ENCODE measurements at places on chromosomes 11 and 22.

GRCh38 chr22:32677876-32678275, 123.6 kb upstream of the TIMP3 start:
- no peak for DNase-seq

DNA sequence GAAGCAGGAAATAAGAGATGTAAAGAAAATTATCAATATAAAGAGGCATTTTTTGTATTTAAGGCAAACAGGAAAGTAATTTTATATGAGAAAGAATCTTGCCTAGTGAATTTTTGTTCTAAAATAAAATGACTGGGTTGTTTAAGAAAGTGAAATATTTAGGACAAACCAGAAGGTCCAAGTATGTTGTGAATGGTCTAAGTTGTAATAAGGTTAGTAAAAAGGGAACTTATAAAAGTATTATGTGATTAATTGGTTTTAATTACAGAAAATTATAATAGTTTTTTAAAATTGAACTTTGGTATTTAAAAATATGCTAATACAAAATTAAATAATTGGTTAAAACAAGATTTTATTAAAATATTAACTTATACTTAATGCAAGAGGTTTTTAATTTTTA, 26.6 kb upstream of the EI24 start:
- DNase-seq, result no peak

DNA sequence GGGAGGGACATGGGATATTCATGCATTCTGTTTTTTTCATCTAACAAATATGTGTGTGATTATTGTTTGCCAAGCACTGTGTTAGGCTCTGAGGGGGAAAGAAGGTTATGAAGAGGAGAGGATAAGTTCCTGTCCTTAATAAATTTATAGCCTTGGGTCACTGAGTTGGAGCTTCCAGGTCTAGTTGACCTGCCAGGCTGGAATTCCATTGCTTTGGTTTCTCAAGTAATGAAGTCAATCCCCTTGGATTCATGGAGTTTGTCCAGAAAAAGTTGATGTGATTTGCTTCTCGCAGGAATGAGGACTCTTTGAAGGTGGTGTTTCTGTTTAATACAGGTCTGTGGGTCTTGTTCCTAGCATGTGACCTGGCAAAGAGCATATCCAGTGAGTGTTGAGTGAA, 156.2 kb downstream of the ADAMTS15 start:
- no peak for DNase-seq

DNA sequence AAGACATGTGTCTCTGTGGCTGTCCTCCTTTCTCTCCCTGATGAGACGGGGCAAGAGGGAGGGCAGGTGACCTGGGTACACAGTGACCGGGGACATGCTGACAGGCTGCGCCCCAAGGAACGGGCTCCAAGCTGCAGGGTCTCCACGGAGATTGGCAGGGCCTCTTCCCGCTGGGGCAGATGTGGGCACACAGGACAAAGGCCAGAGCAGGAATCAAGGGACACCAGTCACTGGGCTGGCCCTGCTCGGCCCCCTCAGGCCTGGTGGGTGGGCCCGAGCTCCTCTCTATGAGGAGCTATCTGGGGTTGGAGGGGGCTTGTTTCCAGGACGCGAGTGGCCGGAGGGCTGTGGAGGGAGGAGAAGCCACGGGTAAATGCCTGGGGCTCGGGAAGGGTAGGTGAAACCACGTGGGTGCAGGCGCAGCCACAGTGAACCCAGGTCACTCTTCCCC, 11.2 kb downstream of the PNPLA5 start:
- DNase-seq, result no peak

- DNase-seq, result no peak
Observed at GRCh38 chr22:37021710-37022482, 2.4 kb downstream of the MPST start.

DNA sequence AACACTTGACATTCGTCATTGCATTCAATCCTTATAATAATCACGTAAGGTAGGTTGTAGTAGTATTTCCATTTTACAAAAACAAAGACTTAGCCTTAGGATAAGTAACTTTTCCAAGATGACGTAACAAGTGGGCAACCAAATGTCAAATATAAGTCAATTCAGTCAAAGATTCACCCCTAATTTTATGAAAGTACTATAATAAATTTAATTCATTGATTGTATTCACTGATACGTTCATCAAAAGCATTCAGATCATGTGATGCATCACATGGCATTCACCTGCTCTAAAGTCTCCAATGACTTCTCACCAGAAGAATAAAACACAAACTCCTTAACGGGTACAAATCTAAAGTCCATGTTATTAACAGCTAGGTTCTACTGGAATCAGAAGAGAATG, 2.1 kb downstream of the KIF18A start:
- DNase-seq, result no peak

GRCh38 chr22:39188809-39189208, 36.3 kb upstream of the CBX7 start:
- no peak for DNase-seq

DNA sequence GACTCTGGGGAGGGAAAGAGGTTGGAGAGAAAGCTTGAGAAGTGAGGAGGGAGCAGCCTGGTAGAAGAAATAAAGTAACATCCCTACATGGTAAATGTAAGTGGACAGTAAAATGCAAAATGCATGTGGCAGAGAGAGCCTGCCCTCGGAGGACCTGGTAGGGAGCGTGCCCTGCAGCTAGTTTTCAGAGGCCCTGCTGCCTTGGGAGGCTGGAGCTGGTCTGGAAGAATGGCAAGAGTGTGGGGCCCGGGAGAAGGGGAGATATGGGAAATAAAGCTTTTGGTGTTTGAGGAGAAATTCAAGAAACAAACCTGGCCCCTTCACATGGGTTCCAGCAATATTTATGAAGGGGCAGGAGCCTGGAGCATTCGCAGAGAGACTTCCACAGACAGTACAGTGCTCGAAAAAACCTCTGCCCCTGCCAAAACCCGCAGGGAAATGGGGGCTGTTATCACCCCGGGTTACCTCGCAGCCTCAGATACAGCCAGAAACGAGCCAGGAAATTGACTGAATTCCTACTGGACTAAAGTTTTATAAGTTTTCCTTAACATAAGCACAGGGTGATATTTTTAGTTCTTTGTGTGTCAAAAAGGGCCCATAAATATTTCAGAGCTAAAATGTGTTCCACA, 363.0 kb downstream of the TENM4 start:
- no peak for DNase-seq

DNA sequence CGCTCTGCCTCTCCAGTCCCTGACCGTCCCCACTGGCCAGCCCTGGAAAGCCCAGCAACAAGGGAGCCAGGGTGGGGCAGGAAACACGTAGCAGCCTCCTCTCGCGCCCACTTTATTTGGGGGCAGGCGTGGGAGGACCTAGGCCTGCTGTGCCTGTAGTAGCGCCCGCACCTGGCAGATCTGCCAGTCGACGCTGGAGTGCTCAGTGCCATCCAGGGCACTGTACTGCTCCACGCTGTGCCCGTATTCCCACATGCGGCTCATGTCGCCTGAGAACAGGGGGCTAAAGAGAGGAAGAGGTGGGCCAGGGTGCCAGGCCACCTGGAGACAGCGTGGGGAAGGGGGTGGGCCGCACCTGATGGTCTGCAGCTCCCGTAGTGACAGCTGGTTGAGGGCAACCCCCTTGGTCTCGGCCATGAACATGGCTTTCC, 17.0 kb upstream of the DRICH1 start:
- DNase-seq, result no peak

GRCh38 chr11:46944356-46945075, 8.0 kb downstream of the CSTPP1 start:
- no peak for DNase-seq

DNA sequence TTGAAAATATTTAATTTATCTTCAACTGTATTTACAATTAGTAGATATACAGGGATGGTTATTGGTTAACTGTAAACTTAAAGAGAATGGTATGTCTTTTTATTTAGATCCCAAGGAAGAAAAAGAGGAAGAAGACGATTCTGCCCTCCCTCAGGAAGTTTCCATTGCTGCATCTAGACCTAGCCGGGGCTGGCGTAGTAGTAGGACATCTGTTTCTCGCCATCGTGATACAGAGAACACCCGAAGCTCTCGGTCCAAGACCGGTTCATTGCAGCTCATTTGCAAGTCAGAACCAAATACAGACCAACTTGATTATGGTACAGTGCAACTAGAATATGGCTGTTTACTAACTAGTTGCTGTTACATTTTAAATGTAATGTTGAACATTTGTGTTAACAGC, 12.7 kb upstream of the CNTF start:
- DNase-seq, result no peak

GRCh38 chr11:97888641-97889040, 1132.1 kb upstream of the CNTN5 start:
- DNase-seq, result no peak

DNA sequence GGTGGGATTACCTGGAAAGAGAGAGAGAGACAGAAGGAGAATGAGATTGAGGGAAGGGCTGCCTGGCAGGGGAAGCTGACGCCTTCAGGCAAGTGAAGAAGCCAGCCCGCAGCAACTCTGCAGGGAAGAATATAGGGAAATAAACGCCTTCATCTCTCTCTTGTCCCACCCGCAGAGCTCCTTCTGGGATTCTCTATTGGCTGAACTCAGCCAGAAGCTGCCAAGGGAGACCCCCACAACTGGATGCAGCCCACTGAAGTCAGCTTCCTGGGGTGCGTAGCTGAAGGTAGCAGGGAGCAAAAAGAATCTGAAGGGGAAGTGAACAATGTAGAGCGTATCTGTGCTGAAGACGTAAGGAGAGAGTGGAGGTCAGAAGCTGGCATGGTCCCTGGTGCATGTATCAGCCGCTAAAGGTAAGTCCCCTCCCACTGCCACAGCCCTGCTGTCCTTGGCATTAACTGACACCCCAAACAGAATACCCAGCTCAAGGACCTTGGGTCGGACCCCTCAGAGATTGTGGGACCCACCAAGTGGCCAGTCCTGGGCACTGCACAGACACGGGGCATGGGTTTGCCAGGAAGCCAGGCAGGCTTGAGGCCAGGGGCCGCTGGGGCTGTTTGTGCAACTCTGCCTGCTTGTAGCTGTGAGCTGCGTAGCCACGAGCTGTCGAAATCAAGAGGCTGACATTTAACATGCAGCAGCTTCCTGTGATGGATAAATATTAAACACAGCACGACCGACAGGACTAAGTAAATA, 469.9 kb downstream of the MN1 start:
- no peak for DNase-seq

DNA sequence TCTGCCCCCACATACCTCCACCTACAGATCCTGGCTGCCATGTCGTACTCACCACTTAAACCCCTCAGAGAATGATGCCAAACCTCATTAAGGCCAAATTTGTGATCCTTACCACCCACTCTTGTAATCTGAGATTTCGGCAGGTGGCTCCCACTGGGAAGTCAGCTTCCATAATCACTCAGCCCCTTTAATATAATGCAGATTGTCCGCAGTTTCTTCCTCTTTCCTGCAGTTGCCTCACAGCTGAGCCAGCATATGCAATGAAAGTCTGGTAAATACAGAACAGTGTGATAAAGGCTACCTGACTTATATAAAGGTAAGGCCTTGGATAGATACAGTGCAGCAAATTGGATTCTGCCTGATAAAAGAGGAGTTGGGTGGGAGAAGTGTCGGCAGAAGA, 515.2 kb upstream of the TENM4 start:
- no peak for DNase-seq

DNA sequence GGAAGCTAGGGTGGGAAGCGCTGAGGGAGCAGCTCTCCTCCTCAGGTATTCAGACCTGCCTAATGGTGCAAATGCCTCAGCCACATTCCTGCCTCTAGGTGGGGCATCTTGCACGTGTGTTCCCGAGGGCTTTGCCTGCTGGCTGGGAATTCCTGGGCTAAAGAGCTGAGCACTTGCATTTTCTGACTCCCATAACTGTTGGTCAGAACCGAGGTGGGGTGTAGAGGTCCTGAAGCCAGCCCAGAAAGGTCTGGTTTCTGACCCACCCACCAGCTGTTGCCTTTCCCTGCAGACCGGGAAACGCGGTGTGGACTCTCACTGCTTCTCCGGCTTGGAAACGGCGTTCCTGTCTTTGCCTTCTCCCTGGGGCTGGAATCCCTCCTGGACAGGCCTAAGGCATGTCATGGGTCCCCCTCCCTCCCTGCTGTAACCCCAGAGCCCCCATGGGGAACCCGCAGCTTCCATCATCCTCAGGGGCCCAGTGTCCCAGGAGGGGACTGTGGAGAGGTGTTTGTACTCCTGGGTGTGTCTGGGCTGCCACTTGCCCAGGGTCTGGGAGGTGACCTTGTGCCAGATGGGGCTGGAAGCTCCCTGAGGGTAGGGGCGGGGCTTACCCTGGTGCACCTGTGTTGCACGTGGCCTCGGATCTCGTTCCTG, 24.0 kb upstream of the SMIM38 start:
- DNase-seq, result no peak

- DNase-seq, result peak; percentile 73
Observed at GRCh38 chr11:129639300-129639699, 176.3 kb upstream of the TMEM45B start.
